Fibroblast of skin of back (primary cell): ENCODE measurements at places on chromosomes 6 and 20.
A peak's percentile ranks its signal among the peaks of the same experiment; 100 is the strongest.

GRCh38 chr6:56382416-56382940 is 135.1 kb upstream of the COL21A1 start:
- DNase-seq: no peak

- peak; percentile 7 for DNase-seq
Observed at GRCh38 chr20:20668639-20669038, 43.8 kb downstream of the RALGAPA2 start.

DNA sequence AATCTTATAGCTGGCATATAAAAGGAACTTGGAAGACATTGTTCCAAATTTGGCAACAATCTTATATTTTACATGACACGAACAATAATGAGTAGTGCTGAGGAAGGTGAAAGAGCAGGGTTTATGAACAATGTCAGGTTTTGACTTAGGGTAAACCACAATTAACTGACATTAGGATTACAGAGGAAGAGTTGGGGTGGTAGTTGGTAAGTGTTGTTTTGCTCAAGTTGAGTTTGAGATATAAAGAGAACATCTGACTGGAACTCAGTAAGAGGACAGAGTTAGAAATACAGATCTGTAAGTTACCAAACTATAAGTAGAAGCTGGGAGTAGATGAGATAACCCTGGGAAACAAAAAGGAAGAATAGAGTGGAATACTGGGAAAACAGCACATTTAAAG is 15.1 kb downstream of the RTN4IP1 start:
- no peak for DNase-seq

DNA sequence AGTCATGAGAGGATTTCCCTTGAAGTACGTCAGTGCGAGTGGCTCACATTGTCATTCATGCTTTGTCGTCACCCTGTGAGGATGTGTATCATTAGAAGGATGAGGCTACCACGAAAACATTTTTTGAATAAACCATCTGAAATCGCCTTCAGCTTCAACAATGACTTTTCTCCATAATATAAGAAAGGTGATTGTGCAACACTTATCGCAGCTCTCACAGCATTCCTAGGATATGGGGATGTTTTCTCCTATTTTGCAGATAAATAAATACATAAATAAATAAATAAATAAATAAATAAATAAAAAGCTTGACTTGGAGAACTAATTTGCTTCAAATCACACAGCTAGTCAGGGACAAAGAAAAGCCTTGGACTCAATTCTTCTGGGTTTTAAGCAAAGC is 326.5 kb downstream of the FOXA2 start:
- no peak for DNase-seq

DNA sequence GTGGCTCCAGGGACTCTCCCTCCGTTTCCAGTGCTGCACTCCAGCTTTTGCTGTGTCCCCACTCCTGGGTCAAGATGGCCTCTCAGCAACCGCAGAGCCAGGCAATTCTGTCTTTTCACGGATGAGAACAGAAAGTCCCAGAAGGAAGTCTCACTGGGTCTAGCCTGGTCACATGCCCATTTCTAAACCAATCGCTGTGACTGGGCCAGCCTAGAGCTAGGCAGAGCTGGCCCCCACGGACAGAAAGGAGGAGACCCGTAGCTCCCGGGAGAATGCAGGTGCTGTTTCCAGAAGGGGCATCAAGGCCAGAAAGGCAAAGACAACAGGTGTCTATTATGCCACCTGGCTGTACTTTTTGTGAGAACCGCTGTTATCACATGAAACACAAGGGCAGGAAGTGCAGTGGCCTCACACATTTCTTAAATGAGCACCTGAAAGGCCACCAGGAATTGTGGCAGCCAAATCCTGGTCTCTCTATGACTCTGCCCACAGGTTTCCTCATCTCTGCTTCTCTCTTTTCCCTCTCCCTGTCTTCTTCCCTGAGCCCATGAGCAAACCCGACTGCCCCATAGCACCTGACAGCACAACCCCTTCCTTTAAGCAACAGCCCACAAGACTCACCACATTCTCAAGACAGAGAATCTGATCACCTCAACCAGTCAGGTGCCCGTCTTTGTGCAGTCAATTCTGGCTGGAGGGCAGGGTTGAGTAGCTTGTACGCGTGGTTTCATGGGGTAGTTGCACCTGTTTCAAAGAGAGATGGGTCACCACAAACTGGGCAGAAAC is 37.1 kb upstream of the B4GALT5 start:
- DNase-seq: no peak

- no peak for DNase-seq
Observed at GRCh38 chr20:41054070-41054846, 25.6 kb downstream of the TOP1 start.

- no peak for DNase-seq
Observed at GRCh38 chr20:49052334-49052733, 6.2 kb downstream of the CSE1L start.

DNA sequence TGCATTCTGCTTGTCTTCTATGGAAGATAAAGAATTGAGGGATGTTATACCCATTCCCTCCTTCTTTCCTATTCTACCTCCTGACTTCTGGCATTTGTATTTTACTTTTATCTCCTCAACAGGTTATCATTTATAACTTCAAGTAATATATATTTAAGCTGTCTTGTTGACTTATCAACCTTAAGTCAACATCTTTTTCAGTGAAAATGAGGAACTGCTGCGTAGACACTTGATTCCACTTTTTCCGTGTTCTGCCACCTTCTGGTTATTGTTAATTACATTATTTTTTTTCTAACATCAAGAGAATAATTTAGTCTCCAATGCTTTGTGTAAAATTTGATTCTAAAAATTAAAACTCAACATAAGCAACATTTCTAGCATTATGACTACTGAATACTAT is 107.5 kb downstream of the PRKN start:
- DNase-seq: no peak

DNA sequence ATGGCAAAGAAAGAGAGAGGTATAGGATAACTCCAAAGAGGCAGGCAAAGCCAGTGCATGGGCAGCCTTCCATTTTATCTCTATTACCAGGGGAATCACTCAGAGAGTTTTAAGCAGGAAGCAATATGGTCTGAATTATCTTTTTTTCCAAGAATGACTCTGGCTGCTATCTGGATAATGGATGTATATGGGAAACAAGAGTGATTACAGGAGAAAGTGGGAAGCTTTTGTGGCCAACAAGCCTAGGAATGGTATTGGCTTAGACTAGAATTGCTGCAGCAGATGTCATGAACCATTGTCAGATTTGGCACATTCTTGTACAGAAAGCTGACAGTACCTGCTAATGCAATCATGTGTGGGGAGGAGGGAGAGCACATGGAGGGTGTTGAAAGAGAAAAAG is 73.0 kb upstream of the BTBD3 start:
- DNase-seq: no peak

- DNase-seq: no peak
Observed at GRCh38 chr20:53055367-53056067, 83.4 kb downstream of the TSHZ2 start.

DNA sequence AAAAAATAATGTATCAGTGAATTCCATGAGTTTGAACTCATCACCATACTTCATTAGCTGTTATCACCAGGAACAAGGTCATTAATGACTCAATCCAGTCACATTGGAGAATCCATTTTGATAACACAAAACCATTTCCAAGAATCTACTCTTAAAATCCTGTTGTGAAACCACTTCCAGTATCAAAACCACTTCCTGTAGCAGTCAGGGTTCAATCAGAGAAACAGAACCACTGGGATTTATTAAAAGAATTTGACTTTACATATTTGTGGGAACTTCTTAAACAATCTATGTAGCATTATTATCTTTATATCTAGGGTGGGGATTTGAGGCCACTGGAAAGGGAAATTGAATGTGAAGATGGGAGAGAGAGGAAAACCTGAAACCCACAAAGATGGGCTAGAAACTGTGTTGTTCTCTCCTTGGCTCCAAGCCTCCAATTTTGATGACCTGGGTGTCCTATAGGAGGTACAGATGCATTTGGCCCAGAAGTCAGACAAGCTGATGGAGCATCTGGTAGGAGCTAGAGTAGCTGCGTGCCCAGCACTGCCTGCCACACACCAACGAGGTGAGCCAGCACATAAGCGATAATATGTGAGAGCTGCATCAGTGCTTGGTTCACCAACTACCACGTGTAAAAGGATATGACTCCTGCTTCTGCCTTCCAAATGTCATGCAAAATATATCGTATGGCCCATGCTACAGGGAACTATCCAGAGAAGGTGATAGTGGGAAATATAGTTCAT is 117.0 kb downstream of the TMEM200A start:
- peak; percentile 89 for DNase-seq

DNA sequence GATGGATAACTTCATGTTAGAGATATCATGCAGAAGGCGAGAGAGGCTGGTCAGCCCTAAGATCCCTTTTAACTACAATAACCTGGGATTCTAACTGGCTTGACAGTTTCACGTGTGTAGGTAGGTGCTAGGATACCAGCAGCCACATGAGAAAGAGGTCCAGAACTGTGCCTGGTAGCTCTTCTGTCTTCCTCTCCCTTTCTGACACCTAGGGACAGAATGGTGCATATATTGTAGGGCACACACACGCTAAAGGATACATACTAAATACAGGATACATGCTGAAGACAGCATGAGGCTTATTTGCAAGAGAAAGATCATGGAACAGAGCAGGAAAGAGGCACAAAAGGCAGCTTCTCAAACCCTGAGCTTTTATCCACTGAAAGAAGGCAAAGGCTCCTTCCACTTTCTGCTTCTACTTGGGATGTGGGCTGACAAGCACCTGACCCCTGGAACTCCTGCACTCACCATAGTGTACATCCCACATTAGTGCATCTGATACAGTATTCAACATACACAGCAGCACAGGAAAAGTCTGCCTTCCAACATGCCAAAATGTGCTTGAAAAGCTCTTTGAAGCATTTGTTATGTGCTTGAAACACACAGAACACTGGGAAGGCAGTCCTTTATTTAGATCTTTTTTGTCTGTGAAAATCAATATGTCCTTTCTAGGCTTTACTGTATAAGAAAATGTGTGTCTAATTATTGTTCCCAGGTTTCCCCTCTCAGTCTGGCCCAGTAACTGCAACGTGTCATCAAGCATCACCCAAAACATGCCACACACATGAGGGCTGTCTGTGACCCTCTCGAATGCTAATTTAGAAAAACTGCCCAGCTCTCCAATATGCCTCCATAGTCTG is 3.2 kb downstream of the SLC22A23 start:
- no peak for DNase-seq

DNA sequence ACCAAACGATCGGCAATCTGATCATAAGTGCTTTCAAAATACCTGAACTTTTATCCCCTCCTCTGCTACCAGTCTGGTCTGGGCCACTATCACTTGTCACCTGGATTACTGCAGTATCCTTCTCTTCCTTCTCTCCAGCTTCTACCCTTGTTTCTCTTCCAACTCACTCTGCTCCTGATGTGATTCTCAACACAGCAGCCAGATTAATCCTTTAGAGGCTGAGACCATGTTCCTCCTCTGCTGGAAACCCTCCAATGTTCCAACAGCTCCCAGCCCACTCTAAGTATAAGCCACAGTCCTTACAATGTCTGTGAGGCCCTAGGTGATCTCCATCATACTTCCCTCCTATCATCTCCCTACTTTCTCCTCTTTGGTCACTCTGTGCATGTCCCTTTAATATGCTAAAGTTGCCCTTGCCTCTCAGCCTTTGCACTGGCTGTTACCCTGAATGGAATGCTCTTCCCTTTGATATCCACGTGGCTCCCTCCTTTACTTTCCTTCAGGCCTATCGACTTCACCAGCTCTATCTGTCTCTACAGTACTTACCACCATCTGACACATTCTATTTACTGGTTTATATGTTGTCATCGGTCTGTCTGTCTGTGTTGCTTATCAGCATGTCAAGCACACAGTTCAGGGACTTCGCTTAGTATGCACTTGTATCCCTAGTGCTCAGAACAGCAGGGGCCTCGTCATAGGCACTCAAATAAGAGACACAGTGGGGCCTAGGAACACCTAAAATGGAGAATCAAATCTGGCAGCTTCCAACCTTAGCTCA is 35.0 kb upstream of the RNF24 start:
- DNase-seq: no peak

DNA sequence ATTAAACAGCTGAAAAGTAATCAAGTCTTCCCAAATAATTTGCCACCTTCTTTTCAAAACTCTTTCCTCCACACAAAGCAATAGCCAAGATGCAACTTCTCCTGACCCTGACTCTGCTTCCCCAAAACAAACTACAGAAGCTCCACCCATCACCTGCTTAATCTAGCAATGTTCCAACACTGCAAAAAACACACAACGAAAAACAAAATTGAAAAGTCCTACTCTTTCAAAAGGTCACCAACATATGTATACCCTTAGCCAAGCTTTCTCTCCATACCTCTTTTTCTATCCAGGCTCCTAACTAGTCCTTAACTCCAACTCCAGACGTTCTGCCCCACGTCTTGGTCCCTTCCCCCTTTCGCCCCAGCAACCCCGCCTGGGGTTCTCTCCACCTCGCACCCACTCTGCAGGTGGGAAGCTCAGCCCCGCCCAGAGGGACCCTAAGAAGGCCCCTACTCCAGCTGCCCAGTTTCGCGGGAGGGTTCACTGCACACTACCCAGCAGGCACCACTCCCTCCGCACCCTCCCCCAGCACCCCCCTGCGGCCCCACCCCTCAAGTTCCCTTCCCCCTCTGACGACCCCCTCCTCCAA is 717 bp downstream of the CSNK2A1 start:
- DNase-seq: no peak

DNA sequence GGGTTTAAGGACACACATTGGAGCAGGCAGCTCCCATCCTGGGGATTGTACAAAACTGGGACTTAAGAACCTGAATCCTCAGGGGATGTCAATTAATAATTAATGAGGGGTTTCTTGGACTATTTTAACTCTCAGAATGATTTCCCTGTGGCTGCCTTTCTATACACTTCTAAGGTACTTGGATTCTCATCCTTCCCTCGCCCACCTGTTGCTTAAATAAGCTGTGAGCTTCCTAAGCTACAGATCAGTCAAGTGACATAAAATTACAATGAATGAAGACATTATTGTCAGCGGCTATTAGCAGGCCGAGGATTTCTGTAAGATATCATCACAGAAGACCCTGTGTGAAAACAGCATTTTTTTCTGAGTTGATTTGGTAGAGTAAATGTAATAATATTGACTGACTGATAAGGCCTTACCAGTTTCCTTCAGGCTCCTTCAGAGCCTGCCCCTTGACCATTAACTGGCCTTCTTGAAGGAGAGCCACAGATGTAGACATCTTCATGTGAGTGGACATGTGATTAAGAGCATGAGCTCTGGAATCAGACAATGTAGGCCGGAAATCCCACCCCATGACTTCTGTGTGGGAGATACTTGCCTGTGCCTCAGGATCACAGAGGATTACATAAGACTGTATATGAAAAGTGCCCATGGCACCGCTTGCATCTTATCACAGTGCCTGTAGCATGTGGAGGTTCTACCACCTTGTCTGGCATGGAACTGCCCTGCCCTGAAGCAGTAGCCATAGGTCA is 101.7 kb downstream of the TULP4 start:
- no peak for DNase-seq

DNA sequence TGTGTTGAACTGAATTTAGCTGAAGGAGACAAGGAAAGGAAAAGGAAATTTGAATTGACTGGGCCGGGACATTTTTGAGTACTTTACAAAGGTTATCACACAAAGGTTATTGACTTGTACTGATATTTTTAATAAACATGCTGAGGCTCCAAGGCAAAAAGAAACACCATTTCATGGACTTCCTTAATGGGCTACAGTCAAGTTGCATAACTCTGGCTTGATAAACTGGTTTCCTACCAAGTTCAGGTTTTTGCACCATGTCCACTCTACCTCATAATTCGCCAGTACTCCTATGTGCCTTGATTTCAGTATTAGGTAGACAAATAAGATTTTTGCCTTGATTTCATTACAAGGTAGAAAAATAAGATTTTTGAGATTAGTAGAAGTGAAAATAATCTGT is 65.8 kb upstream of the FUT9 start:
- DNase-seq: no peak

GRCh38 chr20:59923514-59923913 is 9.9 kb downstream of the SYCP2 start:
- DNase-seq: no peak

GRCh38 chr6:149364557-149364956 is 35.5 kb upstream of the SUMO4 start:
- DNase-seq: no peak
